ENCODE measurements at places on chromosomes 7 and 10. TPM values are rescaled to one million over a fixed set of nuclear protein-coding genes. Genes with fewer than 3 reads are reported as not detected.

GRCh38 chr7:25304691-25305090, 76.4 kb upstream of the NPVF start:
- H3K27ac ChIP-seq, result no peak overlapping the region
- no peaks in the 10 kb centered on the region for H3K36me3 ChIP-seq
- DNase-seq, result no peak
- H3K4me3 ChIP-seq, result no peak overlapping the region

DNA sequence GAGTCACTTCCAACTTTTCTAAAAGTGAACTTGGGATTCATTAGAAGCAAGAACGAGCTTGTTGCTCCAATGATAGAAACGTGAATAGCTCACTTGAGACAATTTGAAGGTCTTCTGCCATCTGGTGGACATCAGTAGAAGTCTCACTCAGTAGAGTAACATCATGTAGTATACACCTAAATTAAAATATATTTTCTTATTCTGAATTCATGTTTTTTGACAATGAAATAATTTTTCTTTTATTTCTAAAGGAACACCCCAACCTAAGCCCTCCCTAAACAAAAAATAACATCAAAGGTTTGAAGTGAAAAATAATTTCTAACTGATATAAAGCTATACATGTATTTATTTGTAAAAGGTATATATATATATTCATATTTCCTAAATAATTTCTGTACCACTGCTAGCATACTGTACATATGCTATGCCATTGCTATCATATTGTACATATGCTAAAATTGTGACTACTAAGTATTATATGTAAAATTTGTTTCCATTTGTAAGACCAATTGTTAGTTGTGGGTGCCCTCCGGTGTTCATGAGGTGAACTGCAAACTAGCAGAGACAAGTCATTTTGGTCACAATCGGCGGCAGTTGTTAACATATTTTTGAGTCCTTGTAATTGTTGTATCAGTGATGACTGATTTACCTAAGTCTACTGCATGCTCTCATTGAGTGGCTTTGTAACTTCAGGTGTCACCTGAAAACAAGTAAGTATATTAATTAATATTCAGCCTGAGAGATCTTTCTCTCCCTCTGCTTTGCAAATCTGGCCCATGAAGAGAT, 121.9 kb downstream of the PTPRZ1 start:
- H3K4me1 ChIP-seq, result no peaks in the 10 kb centered on the region
- no peak overlapping the region for H3K27ac ChIP-seq
- no peaks in the 10 kb centered on the region for H3K36me3 ChIP-seq
- no peaks in the 10 kb centered on the region for H3K27me3 ChIP-seq
- H3K4me3 ChIP-seq, result no peak overlapping the region
- DNase-seq, result peak; percentile 65

DNA sequence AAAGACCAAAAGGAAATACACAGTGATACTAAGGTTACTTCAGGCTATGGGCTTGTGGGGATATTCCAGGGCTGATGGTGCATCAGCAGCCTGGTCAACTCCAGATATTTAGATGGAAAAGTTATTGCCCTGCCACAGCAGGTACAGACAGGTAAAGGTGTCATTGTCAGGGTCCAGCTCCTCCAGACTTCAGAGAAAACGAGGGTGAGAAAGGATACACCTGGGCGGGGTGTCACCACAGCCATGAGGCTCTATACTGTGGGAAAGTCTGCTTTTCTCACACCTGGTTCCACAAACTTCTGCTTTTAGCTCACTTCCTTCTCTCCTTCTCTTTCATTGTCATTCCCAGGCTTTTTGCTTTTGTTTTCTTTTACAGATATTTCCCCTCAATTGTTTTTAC, 2.0 kb upstream of the C10orf120 start:
- H3K4me3 ChIP-seq, result no peak overlapping the region
- no peak for DNase-seq
- peaks cover 5% of the 10 kb centered on the region for H3K4me1 ChIP-seq
- H3K36me3 ChIP-seq, result no peaks in the 10 kb centered on the region
- H3K27ac ChIP-seq, result no peak overlapping the region

GRCh38 chr10:35050568-35050967, 39.6 kb downstream of the CUL2 start:
- no peak for DNase-seq
- H3K27ac ChIP-seq, result no peak overlapping the region
- H3K36me3 ChIP-seq, result peaks cover 14% of the 10 kb centered on the region
- H3K4me1 ChIP-seq, result peaks cover 21% of the 10 kb centered on the region

- no peaks in the 10 kb centered on the region for H3K36me3 ChIP-seq
- H3K27me3 ChIP-seq, result peaks cover 8% of the 10 kb centered on the region
- peaks cover 2% of the 10 kb centered on the region for H3K4me1 ChIP-seq
- no peak overlapping the region for H3K27ac ChIP-seq
- H3K4me3 ChIP-seq, result no peak overlapping the region
- no peak for DNase-seq
These were observed 32.0 kb downstream of the TBATA start for GRCh38 chr10:70753026-70753663.

DNA sequence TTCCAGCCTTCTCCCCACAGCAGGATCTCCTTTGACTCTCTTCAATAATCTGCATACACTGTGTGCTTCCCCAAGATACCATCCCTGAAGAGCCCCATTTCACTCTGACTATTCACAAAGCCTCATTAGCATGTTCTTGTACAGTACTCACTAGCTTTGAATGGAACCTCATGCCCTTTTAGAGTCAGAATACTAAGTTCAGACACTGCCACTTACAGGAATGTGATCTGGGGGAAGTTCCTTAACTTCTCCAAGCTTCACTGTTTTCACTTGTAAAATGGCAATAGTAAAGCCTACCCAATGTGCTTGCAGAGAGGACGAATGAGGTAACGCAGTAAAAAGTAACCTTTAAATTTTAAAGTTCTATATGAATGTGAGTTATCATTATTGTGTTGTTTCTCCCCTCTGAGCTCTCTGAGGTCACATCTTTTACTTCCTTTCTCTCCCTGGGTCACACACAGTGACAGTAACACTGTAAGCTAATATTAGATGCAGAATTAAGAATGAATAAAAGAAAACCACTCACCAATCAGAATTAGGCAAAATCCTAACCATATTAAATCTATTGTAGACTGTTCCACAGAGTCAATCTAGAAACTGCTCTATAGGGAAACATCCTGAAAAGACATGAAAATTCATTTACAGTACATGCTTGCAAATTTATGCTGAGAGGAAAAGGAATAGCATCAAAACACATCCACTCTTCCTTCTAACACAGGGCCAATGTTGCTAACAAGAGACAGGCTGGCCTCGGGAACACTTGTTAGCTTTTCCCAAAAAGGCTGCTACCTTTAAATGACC, 64.2 kb upstream of the IL6 start:
- DNase-seq, result no peak
- H3K27me3 ChIP-seq, result peaks cover 6% of the 10 kb centered on the region
- no peak overlapping the region for H3K4me3 ChIP-seq
- H3K4me1 ChIP-seq, result peaks cover 13% of the 10 kb centered on the region
- no peaks in the 10 kb centered on the region for H3K36me3 ChIP-seq
- no peak overlapping the region for H3K27ac ChIP-seq

FAM131B gene
- 1.0 TPM for total RNA-seq

NPTX2 gene
- total RNA-seq, result 0.44 TPM

Measured in endothelial cell (in vitro differentiated cells).